AG04450 (cell line): ENCODE measurements at places on chromosomes 3 and 15.

DNA sequence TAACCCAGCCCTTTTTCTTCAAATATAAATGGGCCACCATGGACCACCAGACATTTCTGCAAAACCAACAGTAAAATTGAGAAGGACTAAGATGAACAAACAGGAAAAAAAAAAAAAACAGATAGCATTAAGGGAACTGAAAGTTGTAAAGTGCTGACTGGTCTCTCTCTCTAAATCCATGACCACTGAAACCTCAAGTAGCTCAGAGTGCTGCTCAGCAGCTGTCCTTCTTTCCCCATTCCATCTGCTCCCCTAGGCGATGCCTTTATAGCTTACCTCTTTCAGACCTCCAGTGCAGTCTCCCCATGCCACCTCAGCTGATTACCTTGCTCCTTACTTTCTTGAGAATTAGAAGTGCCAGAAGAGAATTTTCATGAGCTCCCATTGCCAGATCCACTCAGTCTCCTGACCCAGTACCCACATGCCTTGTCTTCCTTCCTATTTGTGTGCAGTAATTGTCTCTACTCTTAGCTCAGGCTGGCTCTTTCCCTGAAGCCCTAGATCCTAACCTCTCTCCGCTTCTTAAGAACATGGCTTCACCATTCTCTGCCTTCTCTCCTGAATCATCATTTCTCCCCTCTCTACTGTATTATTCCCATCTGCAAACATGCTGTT, 23.9 kb upstream of the XIRP1 start:
- DNase-seq: no peak

DNA sequence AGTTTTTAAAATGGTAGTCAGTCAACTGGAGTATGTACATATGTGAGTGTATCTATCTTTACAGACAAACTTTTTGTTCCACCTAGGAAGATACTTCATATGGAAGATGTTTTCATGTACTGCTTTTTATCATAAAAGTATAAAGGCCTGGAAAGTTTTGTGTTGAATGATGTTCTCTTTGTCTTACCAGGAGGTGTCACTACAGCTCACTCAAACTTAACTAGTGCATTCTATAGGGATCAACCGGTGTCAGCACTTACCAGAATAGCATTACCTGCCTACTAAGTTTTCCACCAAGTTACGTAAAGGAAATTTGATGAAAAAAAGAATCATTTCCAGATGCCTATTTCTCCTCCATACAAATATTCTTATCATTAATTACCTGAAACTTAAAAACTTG, 522.6 kb upstream of the SEMA6D start:
- peak; percentile 4 for DNase-seq

DNA sequence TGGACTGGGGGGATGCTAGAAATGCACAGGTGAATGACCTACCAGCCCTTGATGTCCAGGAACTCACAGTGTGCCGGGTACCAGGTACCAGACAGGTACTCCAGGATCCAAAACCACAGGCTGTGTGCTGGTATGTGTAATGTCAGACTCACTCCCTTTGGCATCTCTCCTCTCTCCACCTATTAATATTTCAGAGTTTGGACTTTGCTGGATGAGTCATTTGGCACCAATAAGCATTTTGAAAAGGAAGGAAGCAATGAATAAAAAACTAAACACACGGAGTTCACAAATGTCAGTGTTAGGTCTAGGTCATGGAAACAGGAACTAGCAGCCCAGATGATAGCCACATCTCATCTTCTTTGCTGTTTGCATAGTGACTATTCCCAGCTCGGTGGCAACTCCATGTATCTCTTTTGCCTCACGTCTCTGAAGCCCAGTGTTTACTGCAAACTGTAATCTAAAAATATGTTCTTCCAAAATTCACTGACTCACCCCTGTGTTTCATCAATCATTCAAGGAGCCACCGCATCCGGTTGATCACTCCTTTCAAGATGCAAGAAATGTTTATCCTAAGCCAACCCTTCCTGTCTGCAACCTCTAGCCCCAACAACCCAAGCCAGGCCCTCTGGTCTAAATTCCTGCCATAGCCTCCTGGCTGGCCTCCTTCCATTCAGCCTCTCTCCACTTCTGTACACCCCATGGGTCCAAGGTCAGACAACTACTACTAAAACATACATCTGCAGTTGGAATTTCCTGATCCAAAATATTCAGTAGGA, 8.4 kb downstream of the ITGB5 start:
- peak; percentile 84 for DNase-seq

- no peak for DNase-seq
Observed at GRCh38 chr15:68617001-68617400, 38.2 kb downstream of the CORO2B start.

DNA sequence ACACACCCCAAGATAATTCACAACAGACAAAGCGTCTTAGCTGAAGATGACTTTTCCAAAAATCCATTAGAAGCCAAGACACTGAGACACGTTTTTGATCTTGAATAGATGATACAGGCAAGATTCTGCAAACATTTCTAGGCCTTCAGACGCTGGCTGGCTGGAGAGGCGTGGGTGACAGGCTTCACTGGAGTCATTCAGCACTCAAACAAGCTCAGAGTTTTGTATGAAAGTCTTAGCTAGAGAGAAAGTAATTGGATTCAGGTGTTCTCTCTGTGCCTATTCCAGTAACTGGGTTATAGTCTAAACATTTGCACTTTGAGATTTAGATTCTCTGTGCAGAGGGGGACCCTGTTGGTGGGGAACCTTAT, 147.7 kb upstream of the BHLHE40 start:
- no peak for DNase-seq

GRCh38 chr3:176663837-176664831, 533.1 kb downstream of the TBL1XR1 start:
- peak; percentile 15 for DNase-seq

GRCh38 chr15:34861214-34861613, 65.9 kb upstream of the ACTC1 start:
- DNase-seq: no peak

DNA sequence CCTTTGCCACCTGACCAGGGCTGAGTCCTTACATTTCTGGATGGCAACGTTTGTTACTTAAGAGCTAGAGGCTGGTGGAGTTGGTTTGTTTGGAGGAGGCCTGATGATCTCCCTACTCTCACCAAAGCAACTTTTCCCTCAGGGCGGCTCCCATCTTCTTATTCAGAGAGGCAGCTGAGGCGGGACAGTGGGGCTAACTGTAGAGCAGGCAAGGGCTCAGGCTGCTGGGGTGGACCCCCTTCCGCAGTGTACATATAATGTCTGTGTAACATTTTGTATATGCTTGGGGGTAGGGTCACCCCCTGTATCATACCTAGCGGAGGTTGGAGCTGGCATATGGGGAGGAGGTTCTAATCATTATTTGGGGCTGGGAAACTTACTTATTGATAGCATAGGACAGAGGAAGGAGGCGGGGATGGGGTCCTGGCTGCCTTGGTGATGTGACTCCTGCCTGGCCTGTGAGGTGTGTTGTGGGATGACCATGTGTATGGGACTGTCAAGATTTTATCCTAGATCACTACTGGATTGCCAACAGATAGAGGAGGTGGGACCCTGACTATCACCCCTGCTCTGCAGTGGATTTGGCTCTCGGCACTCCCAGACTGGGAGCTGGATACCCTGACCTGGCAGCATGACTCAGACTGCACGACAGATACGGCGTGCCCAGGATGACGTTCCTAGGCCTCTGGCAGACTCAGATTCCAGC, 52.5 kb upstream of the UBE2Q2 start:
- no peak for DNase-seq

DNA sequence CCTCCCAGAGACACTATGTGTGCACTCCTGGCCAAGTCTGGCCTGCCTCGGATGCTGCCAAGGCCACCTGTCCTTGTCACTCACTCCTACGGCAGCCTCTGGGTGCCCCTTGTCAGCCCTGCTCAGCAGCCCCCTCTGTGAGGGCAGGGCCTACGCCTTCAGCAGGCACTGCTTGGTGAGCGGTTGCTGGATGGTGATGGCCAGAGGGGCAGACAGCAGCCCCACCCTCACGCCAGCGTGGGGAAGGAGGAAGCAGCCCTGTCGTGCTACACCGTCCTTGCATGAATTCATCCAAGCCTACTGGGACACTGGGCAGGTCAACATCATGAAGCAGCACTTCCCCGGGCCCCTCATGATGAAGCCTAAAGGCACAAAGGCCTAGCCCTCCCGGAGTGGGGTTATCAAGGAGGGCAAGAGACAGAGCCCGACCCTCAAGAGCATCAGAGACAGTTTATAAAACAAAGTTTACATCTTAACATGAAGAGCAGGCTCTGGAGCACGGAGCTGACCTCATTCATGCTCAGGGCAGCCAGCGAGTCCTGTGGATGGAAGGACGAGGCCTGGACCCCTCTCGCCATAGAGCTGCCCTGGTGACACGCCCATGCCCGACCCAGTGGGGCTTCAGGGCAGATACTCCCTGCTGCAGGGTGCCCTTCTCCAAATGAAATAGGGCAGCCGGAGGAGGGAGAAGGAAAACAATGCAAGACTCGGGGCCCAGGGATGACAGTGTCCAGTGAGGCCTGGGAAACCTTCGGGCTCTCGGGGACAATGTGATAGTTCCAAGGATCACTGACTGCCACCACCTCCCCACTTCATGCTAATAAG, 25.3 kb downstream of the CHDH start:
- DNase-seq: no peak

GRCh38 chr3:74089814-74090213, 465.1 kb upstream of the PDZRN3 start:
- DNase-seq: no peak

DNA sequence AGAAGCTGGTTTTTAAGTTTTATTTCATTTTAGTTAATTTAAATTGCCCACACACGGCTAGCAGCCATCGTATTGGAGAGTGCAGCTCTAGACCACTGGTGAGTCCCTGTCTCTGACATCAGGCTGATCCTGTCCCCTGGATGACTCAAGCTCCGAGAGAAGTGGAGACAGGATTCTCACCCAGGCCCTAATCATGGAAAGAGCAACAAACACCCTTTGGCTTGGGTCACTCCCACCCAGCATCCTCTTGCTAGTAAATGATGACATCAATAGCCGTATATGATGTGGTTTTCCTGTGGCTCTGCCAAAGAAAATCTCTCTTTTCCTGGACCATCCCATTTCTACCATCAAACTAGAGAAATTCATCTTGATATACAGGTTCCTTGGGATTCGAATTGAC, 182.2 kb downstream of the NTRK3 start:
- DNase-seq: no peak

- no peak for DNase-seq
Observed at GRCh38 chr3:10919636-10920035, 72.9 kb upstream of the SLC6A1 start.

- no peak for DNase-seq
Observed at GRCh38 chr3:184134746-184135148, 411 bp upstream of the EIF2B5 start.

DNA sequence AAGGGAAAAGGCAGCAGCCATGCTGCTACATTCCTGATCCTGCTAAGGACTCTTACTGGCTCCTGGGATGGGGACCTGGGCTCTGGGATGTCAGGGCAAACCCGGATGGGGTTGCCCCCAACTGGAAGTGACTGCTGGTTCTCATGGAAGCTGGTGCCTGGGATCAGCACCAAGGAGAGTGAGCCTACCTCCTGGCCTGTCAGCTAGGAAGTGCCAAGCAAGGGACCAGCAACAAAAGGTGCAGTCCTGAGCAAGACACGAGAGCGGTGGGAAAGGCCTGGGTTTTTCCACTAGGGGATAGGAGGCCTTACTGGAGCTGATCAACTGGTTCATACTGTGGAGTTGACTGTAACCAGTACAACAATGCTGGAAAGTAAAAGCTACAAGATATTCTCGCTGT, 47.9 kb upstream of the SYNM start:
- DNase-seq: no peak

DNA sequence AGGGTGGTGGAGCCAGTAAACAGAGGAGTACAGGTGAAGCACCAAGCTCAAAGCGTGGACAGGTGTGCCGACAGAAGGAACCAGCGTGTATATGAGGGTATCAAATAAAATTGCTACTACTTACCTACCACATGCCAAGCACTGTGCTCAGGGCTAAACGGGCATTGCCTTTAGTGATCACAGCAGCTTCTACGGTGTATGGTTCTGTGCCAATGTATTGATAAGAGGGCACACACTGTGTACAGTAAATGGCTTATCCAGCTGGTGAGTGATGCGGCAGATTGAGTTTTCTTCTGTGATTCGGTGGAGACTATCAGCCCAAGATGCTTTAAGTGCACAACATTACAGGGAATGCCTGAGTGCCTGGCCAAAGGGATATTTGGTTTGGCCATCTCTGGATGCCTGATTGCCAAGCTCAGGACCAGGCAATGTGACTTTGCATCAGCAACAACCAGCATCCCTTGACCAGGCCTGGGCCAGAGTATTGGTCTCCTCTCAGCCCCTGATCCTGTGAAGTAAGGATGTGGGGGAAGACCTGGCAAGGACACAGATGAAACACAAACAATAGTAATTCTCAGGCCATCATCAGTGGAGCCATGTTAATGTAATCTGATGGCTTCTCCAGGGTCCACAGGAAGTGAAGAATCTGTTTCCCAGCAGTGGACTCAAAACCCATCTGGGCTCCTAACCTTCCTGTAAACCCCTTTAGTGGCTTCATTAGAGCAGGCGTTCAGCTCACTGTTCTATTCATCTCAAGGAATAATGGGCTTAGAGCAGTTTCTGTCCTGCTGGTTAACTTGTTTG, 14.1 kb downstream of the STARD5 start:
- DNase-seq: no peak
